ENCODE measurements at places on chromosomes 12 and 14.

- DNase-seq = no peak
Observed at GRCh38 chr14:80446356-80446755, 235.1 kb upstream of the DIO2 start.

DNA sequence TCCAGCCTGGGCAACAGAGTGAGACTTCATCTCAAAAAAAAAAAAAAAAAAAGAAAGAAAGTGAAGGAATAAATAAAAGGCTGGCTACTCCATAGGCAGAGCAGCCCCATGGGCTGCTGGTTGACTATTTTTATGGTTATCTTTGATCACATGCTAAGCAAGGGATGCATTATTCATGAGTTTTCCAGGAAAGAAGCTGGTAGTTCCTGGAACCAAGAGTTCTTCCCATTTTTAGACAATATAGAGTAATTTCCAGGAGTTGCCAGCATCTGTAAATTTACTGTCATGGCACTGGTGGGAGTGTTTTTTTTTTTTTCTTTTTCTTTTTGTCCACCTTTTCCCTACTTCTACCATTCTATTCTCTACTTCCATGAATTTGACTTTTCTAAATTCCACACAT is 24.2 kb downstream of the FGD4 start:
- DNase-seq = no peak

DNA sequence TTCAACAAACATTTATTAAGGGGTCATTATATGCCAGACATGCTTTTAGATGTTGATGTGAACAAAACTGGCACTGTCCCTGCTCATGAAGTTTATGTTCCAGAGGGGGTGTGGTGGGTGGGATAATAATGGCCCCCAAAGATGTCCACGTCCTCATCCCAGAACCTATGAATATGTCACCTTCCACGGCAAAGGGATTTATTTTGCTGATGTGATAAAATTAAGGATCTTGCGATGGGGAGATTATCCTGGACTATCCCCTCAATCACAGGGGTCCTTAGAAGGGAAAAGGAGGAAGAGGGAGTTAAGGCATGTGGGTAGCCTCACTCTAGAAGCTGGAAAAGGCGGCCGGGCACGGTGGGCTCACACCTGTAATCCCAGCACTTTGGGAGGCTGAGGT is 1.7 kb upstream of the SLC48A1 start:
- no peak for DNase-seq

GRCh38 chr12:3261782-3262359 is 184.7 kb downstream of the TSPAN9 start:
- DNase-seq = no peak

DNA sequence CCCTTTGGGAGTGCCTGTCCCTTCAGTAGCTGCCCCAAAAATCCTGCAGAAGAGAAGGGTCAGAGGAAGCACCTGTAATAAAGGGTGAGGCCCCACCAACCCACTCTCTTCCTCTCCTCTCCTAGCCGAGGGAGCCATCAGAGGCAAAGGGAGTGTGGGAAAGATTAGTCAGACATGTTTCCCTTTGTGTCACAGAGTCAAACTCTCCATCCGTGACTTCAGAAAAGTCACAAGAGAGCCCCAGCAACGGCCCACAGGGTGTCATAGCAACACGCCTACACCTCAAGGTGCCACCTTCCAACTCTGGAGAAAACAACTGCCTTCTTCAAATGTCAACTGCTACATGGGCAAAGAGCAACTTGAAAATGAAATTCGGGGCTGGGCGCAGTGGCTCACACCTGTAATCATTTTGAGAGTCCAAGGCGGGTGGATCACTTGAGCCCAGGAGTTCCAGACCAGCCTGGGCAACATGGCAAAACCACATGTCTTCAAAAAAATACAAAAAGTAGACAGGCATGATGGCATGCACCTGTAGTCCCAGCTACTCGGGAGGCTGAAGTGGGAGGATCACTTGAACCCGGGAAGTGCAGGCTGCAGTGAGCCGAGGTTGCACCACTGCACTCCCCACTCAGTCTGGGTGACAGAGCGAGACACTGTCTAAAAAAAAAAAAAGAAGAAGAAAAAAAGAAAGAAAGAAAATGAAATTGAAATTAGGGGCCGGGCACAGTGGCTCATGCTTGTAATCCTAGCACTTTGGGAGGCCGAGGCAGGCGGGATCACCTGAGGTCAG is 17.7 kb upstream of the CD27 start:
- peak; percentile 92 for DNase-seq

- no peak for DNase-seq
Observed at GRCh38 chr12:75767957-75768356, 256.5 kb upstream of the KRR1 start.

DNA sequence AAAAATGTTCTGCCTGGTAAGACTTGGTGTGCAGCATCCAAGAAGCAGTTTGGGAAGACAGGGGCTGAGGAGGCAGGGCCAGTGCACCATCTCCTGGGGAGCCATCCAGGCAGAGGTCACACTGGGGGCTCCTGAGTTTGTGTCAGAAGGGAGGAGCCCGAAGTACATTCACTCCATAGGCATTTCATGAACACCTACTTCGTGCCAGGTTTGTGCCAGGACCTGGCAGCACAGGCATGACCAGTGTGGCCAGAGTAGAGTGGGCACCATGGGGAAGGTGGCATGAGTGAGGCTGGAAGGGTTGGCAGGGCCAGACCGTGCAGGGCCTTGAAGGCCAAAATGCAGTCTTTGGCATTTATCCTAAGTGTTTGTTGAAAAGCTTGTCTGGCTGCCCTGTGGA is 86.5 kb upstream of the RIN3 start:
- DNase-seq = no peak

DNA sequence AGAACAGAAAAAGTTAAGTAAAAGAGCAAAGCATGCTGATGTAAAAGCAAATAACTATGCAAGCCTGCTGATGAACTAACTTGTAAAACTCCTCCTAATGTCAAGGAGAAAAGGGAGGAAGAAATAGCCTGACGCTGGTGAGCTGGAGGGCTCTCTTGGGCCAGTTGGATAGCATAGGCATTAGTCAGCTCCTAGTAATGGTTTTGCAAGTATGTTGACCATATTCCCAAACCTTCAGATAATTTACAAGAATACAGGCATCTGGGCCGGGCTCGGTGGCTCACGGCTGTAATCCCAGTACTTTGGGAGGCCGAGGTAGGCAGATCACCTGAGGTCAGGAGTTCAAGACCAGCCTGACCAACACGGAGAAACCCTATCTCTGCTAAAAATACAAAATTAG is 871.4 kb downstream of the C12orf50 start:
- DNase-seq = no peak

DNA sequence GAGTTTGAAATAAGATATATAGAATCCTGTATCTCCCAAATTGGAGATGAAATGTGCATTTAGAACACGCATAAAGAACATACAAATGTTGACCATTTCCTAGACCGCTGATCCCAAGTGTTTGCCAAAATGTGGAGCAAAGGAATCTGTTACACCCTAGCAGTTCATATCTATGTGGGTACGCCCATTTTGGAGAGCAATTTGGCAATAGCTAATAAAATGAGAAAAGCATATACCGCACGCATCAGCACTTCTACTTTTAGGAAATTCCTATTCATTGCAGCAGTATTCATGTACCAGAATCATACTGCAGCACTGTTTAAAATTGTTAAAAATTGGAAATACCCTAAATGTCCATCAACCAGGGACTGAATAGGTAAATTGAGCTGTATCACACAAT is 937.8 kb downstream of the BCL11B start:
- no peak for DNase-seq

DNA sequence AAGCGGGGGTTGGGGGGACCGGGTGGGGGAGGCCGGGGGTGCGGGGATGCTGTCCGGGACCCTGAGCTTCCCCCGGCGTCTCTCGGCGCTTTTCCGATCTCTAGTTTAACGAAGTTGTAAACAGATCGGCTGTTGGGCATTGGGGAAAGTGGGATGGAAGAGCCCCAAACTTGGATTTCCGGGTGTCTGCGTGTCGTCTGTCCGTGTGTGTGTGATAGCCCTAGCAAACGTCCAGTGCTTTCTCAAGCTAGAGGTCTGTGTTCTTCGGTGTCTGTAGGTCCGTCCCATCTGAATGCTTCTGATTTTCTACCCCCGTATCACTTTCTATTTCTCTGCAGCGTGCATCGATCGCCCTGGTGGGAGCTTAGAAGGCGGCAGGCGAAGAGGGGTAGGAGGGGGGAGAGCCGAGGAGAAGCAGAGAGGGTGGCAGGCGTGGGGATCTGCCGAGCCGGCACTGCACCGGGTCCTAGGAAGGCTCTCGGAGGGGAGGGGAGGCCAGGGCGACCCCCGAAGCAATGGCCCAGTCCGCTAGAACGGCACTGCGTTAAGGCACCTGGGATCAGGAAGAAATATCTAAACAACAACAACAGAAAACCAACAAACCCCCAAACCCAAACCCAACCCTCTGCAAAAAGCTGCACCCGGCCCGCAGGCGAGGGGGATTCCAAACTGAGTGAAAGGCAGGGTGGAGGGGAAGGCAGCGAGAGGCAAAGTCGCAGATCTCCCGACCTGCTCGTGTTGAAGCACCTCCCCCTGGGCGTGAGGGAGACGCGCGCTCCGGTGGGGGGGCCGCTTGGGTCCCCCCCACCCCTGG is 1.0 kb downstream of the KCNA1 start:
- peak; percentile 52 for DNase-seq

DNA sequence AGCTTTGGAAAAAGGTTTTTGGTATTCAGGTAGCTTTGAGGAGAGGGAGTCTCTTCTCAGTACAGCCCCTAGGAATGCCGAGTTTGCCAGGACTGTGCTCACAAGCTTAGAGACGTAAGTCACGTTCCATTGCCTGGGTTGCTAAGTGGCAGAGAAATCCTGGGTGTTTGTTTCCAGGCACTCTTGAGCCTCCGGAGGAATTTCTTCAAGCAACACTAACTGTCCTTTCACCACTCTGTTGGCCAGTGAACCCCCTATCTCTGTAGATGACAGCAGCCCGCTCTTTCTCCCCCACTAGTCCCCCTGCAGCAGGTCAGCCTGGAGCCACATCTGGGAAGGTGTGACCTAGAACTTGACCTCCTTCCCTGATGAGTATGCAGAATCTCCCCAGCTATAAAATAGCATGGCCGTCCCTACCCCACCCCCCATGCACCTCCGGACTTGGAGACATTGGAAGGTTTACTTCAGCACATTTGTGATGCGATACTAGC is 162.7 kb downstream of the ZFP36L1 start:
- no peak for DNase-seq

DNA sequence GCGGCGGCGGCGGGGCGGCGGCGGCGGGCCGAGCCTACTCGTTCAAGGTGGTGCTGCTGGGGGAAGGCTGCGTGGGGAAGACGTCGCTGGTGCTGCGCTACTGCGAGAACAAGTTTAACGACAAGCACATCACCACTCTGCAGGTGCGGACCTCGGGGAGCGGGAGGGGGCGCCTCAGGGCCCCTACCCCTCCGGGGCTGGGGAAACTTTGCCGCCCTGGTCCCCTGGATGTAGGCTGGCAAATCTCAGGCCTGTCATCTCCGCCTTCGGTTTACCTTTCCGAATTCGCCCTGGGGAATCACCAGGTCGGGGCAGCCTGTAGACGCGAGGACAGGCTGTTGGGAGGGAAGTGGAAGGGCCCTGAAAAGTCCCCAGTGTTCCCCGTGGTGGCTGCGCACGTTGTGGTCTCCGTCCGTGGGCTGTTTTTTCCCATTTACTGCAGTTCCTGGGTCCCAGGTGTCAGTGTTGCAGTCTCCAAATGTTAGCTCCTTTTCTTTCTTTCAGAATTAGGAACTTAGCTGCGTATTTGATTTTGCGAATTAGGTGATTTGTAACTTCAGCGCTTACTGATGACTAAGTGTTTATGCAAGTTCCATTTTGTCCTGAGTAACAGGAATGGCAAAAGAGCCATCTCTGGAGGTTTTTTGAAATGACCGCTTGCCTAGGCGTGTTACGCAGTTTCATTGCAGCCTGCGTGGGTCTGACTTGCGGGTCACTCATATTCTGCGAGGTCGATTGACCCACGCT is 656 bp downstream of the RAB21 start:
- DNase-seq = peak; percentile 78

GRCh38 chr12:75977952-75978671 is 53.5 kb downstream of the PHLDA1 start:
- DNase-seq = peak; percentile 72

DNA sequence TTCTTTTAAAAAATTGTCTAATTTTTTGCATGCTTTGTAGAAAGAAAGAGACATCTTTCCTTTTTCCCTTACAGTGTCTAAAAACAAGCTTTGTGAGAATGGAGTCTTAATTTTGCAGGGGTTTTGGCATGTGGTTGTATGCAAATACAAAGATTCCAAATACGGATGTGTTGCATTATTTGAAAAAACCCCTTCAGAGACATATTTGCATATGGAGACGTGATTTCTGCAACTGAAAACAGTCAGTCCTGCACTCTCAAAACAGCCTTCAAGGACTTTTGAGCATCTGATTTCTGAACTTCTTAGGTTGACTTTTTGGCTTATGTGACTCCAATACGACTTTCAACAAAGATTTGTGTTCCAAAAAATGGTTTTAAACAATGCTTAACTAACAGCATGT is 7.8 kb downstream of the IRAK3 start:
- DNase-seq = no peak

GRCh38 chr12:56980268-56980667 is 22.9 kb upstream of the RDH16 start:
- no peak for DNase-seq

- DNase-seq = peak; percentile 70
Observed at GRCh38 chr12:51270067-51270950, at the start of gene SMAGP. TSS of gene SMAGP (minus strand) at chr12:51270415. CDS start at chr12:51269278, 1,137 bp downstream.

- DNase-seq = no peak
Observed at GRCh38 chr12:94033101-94033500, 115.3 kb upstream of the PLXNC1 start.

DNA sequence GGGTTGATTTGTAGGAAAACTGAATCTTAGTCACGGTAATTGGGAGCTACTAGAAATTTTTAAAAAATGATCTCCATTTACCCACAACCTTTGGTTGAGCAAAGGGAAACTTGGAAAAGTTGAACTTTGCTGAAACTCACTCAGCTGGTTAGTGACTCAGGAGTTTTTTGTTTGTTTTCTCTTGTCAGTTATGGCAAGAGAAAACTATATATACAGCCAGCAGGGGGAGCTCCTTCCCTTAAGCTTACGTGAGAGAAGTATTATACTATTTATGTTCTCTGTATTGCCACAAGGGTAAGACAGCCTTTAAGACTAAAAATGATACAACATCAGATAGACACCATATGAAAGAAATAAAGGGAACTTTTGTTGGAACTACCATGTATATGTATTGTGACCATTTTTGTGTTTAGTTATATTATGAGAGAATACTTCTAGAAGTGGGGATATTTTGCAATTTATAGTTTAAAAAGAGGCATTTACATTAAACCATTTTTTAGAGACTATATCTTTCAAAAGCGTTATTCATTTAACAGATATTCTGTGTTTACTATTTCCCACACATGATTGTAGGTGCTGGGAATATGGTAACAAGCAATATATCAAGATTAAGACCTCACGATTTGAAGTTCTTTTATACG is 28.1 kb upstream of the TBC1D30 start:
- DNase-seq = no peak

- DNase-seq = no peak
Observed at GRCh38 chr14:52862632-52863333, 71.4 kb upstream of the GNPNAT1 start.
